Tibial nerve (tissue), 4 donors: ENCODE measurements at places on chromosomes 2 and 18.

DNA sequence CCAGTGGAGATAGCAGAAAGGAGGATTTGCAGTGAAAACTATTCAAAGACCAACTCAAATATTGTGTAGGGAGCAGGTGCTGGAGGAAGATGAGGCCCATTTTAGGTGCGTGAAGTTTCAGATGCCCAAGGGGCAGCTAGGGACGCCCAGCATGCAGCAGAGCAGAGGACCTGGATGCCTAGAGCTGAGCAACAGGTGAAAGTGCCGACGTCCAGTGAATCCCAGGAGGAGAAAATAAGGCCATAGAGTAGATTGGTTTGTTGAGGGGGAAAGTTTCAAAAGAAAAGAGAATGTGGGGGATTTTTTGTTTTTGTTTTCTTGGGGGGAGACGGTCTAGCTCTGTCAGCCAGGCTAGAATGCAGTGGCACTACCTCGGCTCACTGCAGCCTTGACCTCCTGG is 53.1 kb downstream of the OSBPL1A start:
- no peaks in the 10 kb centered on the region for H3K4me1 ChIP-seq
- no peak overlapping the region for H3K4me3 ChIP-seq
- H3K36me3 ChIP-seq, result peaks cover 9% of the 10 kb centered on the region

GRCh38 chr2:120331903-120332302 is 14.0 kb upstream of the INHBB start:
- H3K4me3 ChIP-seq, result no peak overlapping the region
- H3K27ac ChIP-seq, result no peak overlapping the region
- peaks cover 17% of the 10 kb centered on the region for H3K27me3 ChIP-seq
- DNase-seq, result no peak
- H3K4me1 ChIP-seq, result no peaks in the 10 kb centered on the region
- H3K36me3 ChIP-seq, result no peaks in the 10 kb centered on the region

- no peaks in the 10 kb centered on the region for H3K36me3 ChIP-seq
- no peak overlapping the region for H3K4me3 ChIP-seq
- no peak for DNase-seq
- H3K27me3 ChIP-seq, result no peaks in the 10 kb centered on the region
- no peaks in the 10 kb centered on the region for H3K4me1 ChIP-seq
Observed at GRCh38 chr2:104901037-104901881, 47.3 kb downstream of the POU3F3 start.

- no peak overlapping the region for H3K27ac ChIP-seq
- H3K36me3 ChIP-seq, result no peaks in the 10 kb centered on the region
- H3K27me3 ChIP-seq, result no peaks in the 10 kb centered on the region
- no peak for DNase-seq
Observed at GRCh38 chr2:128391679-128392078, 73.0 kb upstream of the HS6ST1 start.

GRCh38 chr2:70116936-70117552 is 29.8 kb downstream of the PCBP1 start:
- H3K27ac ChIP-seq, result no peak overlapping the region
- H3K36me3 ChIP-seq, result no peaks in the 10 kb centered on the region
- peaks cover 39% of the 10 kb centered on the region for H3K4me1 ChIP-seq

GRCh38 chr18:55735199-55735855 is 147.3 kb upstream of the TCF4 start:
- H3K27ac ChIP-seq, result no peak overlapping the region
- DNase-seq, result no peak

- H3K27ac ChIP-seq, result peak overlapping the region; percentile 71
- no peaks in the 10 kb centered on the region for H3K36me3 ChIP-seq
- H3K4me3 ChIP-seq, result no peak overlapping the region
Observed at GRCh38 chr18:59052965-59053820, 86.5 kb upstream of the SEC11C start.

DNA sequence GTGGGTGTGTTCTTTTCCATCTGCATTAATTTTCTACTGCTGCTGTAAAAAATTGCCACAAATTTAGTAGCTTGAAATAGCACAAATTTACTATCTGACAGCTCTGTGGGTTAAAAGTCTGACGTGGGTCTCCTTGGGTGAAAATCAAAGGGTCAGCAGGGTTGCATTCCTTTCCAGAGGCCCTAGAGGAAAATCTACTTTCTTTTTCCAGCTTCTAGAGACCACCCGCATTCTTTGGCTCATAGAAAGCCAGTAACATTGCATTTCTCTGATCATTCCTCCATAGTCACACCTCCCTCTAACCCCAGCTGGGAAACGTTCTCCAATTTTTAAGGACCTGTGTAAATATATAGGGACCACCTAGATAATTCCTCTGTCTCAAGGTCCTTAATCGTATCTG is 128.8 kb downstream of the ATL2 start:
- no peaks in the 10 kb centered on the region for H3K36me3 ChIP-seq
- H3K27ac ChIP-seq, result no peak overlapping the region
- H3K27me3 ChIP-seq, result no peaks in the 10 kb centered on the region
- no peak overlapping the region for H3K4me3 ChIP-seq

- peaks cover 52% of the 10 kb centered on the region for H3K36me3 ChIP-seq
- no peak overlapping the region for H3K27ac ChIP-seq
- no peaks in the 10 kb centered on the region for H3K4me1 ChIP-seq
- no peak for DNase-seq
- H3K27me3 ChIP-seq, result no peaks in the 10 kb centered on the region
Observed at GRCh38 chr2:128103407-128103806, 12.4 kb downstream of the UGGT1 start.

GRCh38 chr2:209696836-209697711 is 74.6 kb upstream of the UNC80 start:
- no peak overlapping the region for H3K27ac ChIP-seq
- H3K4me1 ChIP-seq, result no peaks in the 10 kb centered on the region
- H3K4me3 ChIP-seq, result no peak overlapping the region
- no peak for DNase-seq
- no peaks in the 10 kb centered on the region for H3K27me3 ChIP-seq

DNA sequence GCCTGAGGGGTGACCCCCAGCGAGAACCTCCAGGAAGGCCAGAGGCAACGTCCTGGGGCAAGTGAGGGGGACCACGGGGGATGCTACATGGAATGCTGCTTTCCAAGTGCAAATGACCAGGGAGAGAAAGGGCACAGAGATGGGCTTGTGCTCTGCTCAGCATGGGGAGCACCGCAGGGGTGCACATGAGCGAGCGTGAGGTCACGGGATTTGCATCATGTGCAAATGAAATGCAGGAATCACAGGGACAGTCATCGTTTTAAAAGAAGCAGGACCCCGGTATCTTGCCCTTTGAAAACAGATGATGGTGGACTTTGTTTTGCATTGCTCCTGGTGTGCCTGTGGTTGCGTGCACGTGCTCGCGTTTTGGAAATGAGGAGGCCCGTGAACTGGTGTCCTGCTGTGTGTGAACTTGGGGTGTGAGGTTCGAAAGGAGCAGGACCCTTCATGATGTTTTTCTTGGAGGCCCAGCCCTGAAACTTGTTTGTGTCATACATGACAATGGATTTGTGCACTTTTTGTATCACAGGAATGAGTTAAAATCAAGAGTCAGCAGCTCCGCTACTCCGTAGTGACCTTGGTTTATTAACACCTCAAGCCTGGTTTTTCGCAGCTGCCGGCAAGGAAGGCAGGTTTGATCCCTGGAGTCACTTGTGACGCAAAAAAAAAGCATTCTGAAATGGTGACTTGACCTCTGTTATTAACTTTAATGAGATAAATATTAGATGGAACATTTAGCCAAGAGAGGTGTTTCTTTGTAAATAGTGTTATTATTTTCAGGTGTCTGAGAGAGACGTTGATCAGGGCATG is 234.5 kb downstream of the LDLRAD4 start:
- no peak overlapping the region for H3K27ac ChIP-seq
- DNase-seq, result no peak
- no peak overlapping the region for H3K4me3 ChIP-seq
- no peaks in the 10 kb centered on the region for H3K36me3 ChIP-seq

DNA sequence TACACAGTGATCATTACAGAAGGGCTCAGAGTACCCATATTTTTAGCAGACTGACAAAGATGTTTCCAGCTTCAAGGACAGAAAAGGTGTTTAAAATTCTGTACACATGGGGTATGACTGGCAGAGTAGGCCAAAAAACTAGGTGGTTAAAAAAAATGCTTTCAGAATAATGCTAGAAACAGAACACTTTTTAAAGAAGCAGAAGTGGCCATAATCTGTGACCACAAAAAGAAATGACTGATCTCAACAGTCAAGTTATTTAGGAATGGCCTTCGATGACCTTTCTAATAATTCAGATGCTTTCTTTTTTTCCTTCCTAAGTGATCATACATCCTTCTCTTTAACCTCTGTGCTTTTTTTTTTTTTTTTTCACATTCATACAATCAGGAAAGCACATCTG is 4.1 kb upstream of the AQP4 start:
- no peak overlapping the region for H3K4me3 ChIP-seq
- H3K27ac ChIP-seq, result no peak overlapping the region
- no peaks in the 10 kb centered on the region for H3K4me1 ChIP-seq

- H3K27ac ChIP-seq, result peak overlapping the region; percentile 95
- H3K36me3 ChIP-seq, result no peaks in the 10 kb centered on the region
- no peaks in the 10 kb centered on the region for H3K27me3 ChIP-seq
- peaks cover 10% of the 10 kb centered on the region for H3K4me1 ChIP-seq
- H3K4me3 ChIP-seq, result peak overlapping the region; percentile 100
Observed at GRCh38 chr2:99488539-99489062, 1.2 kb downstream of the REV1 start.

DNA sequence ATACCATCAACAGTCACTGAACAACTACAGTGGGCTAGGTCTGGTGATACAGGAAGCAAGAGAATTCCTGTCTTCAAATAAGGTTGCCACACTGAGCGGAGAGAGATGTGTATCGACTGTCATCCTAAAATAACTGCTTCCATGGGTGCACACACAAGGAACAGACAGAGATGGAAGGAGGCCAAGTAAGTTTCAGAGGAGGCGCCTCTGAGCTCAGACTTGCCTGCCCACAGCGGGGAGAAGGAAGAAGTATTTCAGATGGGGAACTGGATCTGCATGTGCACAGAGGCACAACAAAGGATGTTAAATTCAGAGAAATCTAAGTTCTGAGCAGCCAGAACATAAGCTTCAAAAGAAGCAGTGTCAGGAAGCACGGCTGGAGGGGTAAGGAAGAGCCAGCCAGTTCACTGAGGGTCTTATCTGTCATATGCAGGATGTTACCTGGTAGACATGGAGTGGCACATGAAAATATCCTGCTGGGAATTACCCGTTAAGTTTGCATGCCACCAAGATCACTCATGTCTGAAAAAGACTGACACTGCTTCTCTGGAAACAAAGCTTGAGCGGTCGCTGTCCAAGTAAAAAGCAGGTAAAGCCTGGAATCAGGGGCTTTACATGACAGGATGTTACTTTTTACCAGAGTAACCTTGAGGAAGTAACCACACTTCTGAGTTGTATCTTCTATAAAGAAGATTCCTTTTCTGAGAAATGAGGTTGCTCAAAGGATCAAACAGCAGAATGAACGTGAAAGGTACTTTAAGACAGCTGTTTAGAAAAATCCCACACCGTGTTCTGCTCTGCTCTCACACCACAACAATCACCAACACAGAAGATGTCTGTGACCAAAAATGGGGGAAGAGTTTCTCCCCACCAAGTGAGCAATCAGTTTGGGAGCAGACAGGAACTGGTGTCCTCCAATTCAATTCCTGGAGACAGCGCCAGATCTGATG is 260.2 kb downstream of the NBAS start:
- no peaks in the 10 kb centered on the region for H3K4me1 ChIP-seq
- no peak overlapping the region for H3K27ac ChIP-seq
- H3K4me3 ChIP-seq, result no peak overlapping the region

GRCh38 chr2:231720987-231721966 is 13.0 kb downstream of the PTMA start:
- H3K4me1 ChIP-seq, result no peaks in the 10 kb centered on the region
- DNase-seq, result no peak
- H3K4me3 ChIP-seq, result no peak overlapping the region
- no peaks in the 10 kb centered on the region for H3K27me3 ChIP-seq

- DNase-seq, result no peak
- no peaks in the 10 kb centered on the region for H3K27me3 ChIP-seq
- peaks cover under 1% of the 10 kb centered on the region for H3K4me1 ChIP-seq
Observed at GRCh38 chr2:54397426-54397825, 58.7 kb upstream of the SPTBN1 start.

- peaks cover 25% of the 10 kb centered on the region for H3K27me3 ChIP-seq
- no peak for DNase-seq
- no peaks in the 10 kb centered on the region for H3K4me1 ChIP-seq
- no peaks in the 10 kb centered on the region for H3K36me3 ChIP-seq
Observed at GRCh38 chr2:230998882-230999281, 3.0 kb downstream of the SPATA3 start.

GRCh38 chr18:23596183-23596582 is 9.9 kb upstream of the NPC1 start:
- H3K27ac ChIP-seq, result no peak overlapping the region
- no peaks in the 10 kb centered on the region for H3K4me1 ChIP-seq
- no peaks in the 10 kb centered on the region for H3K27me3 ChIP-seq
- H3K4me3 ChIP-seq, result no peak overlapping the region

- H3K36me3 ChIP-seq, result no peaks in the 10 kb centered on the region
- no peaks in the 10 kb centered on the region for H3K4me1 ChIP-seq
- H3K27me3 ChIP-seq, result no peaks in the 10 kb centered on the region
- no peak overlapping the region for H3K4me3 ChIP-seq
Observed at GRCh38 chr2:74585406-74586185, 31.1 kb downstream of the DOK1 start.

DNA sequence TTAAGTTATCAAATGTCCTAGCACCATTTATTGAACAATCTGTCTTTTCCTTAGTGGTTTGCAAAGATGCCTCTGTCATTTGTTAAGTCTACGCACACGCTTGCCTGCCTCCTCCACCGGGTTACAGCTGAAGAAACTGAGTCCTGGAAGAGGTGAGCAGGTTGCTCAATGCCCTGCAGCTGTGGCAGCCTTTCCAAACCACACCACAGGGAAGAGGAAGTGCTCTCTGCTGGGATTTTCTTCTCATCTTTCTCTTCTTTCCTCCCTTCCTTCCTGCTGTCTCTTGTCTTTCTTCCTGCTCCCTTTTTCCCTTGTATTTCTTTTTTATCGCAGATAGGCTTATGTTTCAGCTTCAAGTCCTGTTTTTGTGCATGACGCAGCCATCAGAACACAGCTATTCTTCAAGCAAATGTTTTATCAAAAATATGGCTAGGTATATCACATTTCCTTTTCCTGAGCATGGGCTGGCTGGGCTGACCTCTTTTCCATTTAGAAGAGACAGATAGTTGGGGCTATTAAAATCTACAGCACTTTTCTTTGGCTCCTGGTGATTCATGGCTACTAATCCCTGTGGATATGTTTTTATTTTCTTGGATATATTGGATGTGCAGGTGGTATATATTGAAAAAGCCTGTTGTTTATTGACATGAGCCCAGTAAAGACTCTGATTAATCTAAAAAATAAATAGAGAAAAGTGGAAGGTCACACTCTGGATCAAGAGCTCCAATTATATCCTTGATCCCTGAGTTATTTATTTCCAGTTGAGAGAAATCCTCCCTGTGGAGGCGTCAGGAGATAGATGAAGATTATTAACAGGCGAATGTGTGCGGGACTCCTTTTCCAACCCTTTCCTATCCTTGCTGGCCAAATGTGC is 214.6 kb downstream of the TSN start:
- no peaks in the 10 kb centered on the region for H3K27me3 ChIP-seq
- no peak overlapping the region for H3K4me3 ChIP-seq
- no peak overlapping the region for H3K27ac ChIP-seq
- no peak for DNase-seq

DNA sequence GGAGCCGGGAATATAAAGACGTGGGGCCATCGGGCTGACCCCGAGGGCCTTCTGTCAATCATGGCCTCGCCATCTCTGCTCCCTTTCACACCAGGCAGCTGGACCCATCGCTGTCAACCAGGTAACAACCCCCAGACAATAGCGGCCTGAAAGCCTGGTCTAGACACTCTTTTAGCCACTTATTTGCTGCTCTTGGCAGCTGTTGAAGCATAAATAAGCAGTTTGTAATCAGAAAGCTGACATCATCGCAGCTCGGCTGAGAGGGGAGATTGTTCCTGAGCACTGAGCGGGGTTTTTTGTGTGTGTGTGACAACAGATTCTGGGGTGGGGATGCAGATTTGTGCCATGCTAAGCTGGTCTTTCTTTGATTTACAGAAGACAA is 423.6 kb upstream of the POU3F3 start:
- no peaks in the 10 kb centered on the region for H3K36me3 ChIP-seq
- peaks cover 8% of the 10 kb centered on the region for H3K27me3 ChIP-seq
- H3K27ac ChIP-seq, result no peak overlapping the region
- no peak for DNase-seq
- no peaks in the 10 kb centered on the region for H3K4me1 ChIP-seq
